ENCODE measurements at places on chromosomes 5 and 9.

GRCh38 chr5:137058089-137058488 is 441.0 kb downstream of the SPOCK1 start:
- no peak for DNase-seq

GRCh38 chr5:146458894-146459293 is 11.8 kb downstream of the TCERG1 start:
- no peak for DNase-seq

GRCh38 chr5:151661968-151662732 is 24.6 kb downstream of the SPARC start:
- DNase-seq = no peak

- no peak for DNase-seq
Measured at GRCh38 chr9:103471241-103471640, 476.1 kb downstream of the CYLC2 start.

GRCh38 chr9:105608721-105609598 is 51.0 kb downstream of the FKTN start:
- peak; percentile 11 for DNase-seq

- DNase-seq = no peak
Measured at GRCh38 chr5:41787265-41787664, 83.0 kb downstream of the OXCT1 start.

DNA sequence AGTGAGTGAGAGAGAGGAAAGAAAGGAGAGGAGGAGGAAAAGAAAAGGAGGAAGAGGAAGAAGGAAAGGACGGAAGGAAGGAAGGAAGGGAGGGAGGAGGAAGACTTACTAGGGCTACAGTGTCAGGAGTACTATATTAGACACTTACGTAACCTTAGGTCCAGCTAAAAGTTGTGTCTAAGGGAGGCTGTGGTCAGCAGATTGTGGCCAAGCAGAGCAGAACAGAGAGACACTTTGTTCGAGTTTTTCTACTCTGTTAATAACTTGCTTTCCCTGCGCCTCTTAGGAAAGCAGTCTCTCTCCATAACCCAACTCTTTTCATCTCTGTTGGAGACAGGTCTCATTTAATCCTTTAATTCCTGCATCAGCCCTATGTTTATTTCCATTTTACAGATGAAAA is 138.9 kb downstream of the KCNN2 start:
- no peak for DNase-seq

GRCh38 chr9:128365525-128365924 is 5.6 kb upstream of the URM1 start:
- no peak for DNase-seq

- DNase-seq = no peak
Measured at GRCh38 chr9:87189006-87189405, 241.7 kb upstream of the GAS1 start.

DNA sequence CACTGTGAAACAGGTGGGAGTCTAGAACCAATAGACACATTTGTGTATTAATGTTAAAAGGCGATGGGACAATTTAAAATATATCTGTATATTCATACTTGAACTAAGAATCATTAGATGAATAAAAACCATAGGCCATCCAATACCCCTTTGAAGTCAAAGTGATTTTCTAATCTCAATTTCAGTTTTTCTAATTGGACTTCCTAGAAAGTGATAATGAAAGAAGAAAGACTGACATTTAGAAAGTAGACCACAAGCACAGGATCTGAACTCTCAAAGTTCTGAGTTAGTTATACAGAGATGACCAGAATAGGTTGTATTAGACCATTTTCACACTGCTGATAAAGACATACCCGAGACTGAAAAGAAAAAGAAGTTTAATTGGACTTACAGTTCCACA is 412.8 kb upstream of the PIK3R1 start:
- no peak for DNase-seq

DNA sequence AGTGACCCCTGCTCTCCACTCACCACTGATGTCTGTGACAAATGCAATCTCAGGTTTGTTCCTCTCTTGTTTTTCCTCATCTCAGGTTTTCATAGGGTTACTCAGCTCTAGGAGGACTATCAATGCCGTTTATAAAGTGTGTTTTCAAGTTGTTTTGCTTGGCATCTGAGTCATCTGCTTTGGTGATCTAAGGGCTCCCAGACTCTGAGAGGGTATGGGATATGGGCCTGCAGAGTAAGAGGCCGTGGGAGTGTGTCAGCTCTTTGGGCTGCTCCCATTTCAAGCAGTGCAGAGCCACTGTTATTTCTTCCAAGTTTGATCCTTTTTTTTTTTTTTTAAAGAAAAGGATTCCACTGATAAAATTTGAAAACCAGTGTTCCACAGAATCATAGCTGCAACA is 46.3 kb downstream of the NNT start:
- no peak for DNase-seq

- DNase-seq = no peak
Measured at GRCh38 chr9:129895376-129896268, 60.4 kb downstream of the USP20 start.

All from HL-60 (cell line).